Stimulated activated CD8-positive, alpha-beta memory T cell treated with anti-CD3 and anti-CD28 coated beads, Interleukin-2, amount 100 ng/mL, for 1 hour (primary cell): ENCODE measurements at places on chromosomes 7 and 10.

DNA sequence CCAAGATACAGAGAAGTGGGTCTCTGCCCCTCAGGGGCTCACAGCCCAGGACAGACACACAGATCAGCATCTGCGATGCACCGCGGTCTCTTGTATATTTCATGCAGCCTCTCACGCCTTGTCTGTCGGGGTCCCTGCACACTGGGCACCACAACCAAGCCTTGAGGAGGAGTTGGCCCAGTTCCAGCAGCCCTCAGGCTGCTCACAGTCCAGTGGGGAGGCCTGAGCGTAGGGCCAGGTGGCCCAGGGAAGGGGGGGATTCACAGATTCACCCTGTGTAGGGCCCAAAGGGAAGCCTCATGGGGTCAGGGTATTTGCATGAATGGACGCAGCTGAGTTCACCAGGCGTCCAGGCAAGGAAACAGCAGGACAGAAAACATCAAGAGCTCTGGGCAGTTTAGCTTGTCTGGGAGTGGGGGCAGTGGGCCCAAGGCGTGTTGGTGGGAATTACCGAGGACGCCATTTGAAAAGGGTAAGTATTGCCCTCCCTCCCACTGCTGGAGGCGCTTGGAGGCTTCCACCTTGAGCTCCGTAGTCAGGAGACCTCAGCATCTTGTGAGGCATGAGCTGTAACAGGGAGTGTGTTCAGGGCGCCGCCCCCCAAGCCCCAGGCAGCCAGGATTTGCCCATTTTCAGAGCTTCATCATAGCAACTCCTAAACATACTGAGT, 129.1 kb upstream of the CHST15 start:
- no peak for DNase-seq

DNA sequence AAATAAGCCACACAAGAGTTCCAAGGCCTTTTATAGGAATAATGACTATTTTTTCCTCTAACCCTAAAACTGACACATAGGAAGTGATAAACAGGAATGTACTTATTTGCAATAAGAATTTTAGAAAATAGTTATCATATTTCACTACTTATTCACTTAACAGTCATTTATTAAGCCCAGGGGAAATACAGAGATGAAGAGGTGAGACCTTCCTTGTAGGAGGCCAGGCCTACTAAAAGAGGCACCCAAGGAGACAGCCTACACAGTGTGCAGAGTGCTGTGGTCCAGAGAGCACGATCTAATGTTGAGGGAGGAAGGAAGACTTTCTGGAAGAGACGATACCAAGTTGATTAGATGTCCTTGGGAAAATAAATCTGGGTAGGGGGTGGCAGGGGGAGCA, 45.0 kb upstream of the PPP1R3C start:
- DNase-seq, result no peak

- DNase-seq, result no peak
Observed at GRCh38 chr7:25485026-25485425, 256.7 kb upstream of the NPVF start.

DNA sequence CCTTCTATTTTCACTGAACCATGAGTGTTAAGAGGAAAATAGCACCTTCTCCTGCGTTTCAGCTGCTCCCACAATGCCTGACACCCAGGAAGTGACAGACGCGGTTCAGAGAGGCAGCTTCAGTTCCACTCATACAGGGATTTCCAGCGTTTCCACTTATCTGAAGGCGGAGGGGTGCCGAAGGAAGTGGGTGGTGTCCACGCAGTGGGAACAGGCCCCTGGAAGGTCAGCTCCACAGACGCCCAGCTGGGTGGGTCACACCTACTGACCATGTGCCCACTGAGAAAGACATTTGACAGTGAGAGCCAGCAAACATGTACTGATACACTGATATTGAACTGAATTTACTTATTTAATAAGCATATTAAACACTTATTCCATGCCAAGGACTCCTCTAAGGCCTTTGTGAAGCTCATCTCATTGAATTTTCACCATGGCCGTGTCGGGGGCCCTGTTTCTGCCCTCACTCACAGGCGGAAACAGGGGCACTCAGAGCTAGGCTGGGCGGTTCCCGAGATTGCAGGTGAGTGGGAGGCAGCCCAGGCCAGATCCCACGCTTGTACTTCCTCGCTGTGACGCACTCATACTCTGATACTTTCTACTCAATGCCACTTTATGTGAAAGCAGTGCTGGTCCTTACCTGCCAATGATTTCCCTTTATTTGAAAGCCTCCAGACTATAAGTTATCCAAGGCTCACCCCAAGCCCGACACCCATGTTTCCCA, 96.8 kb downstream of the TCERG1L start:
- no peak for DNase-seq

GRCh38 chr7:45219801-45220435, 62.3 kb downstream of the RAMP3 start:
- no peak for DNase-seq

DNA sequence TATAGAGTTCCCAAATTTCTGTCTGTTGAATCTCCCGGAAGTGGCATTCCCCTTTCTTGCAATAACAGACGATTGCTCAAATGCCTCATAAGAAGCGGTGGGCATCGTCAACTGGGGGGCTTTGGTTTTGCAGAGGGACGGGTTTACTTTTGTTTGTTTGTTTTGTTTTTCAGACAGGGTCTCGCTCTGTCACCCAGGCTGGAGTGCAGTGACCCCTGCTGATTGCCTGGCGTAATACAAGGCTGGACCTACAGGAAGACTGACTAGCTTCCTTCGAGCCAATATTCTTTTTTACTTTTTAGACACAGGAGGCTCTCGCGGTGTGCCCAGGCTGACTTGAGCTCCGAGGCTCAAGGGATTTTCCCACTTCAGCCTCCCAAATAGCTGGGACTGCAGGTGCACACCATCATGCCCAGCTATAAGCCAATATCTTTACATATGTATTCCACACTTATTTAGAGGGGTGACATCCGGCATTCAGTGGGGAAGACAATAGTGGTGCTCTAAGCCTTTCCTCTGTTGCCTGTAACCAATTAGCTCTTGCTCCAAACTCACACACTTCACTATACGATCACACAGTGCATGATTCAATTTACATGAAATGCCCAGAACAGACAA, 58.1 kb downstream of the FHIP2A start:
- no peak for DNase-seq

DNA sequence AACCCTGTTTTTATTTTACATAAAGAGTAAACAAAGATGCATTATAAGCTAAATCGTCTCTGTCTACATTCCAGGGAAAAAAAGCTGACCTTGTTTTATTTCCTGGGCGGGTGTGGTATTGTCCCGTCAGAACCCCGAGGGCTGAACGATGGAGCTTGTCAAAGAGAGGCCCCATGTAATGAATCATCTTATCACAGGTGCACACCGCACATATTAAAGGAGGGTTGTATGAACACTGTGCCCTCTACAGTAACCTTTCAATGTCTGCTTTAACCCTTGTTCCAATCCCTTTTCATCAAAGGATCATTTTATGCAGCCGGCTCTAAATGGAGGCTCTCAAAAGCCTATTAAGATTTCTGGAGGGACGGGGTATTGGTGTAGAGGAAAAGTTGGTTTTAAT, 158.5 kb upstream of the YAE1 start:
- DNase-seq, result no peak

DNA sequence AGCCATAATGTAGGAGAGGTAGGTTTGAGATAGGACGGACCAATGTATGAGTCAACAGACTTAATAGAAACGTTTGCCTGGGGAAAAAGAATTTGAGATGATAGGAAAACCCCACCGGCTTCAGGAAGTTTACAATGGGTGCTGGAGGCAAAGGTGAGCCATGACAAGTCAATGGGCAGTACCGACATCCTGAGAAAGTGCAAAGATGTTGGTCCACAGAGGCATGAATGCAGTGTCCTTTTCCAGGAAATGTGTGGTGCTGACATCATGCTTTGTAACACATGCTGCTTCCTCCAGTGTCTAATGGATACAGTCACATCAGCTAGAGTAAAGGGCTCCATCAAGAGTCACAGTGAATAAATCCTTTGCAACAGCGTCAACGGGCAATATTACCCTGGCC, 533.6 kb downstream of the INHBA start:
- no peak for DNase-seq

- no peak for DNase-seq
Observed at GRCh38 chr7:24842449-24843241, 85.4 kb upstream of the GSDME start.

DNA sequence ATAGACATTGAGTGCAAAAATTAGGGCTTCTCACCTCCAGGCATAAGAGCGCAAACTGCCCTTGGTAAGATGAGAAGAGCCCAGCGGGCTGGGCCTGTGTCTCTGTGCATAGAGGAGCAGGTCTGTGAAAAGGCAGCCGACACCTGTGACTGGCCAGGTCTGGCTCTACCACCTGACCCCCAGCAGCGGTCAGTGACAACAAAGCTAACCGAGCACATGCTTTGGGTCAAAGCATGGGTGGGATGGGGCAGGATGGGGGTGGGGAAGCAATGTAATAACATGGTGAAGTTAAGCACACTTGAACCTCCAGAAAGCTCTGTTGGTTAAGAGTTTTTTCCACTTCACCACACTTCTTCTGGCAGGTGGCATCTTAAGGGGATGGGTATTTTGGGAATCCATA, 29.3 kb downstream of the CYTH3 start:
- DNase-seq, result no peak

DNA sequence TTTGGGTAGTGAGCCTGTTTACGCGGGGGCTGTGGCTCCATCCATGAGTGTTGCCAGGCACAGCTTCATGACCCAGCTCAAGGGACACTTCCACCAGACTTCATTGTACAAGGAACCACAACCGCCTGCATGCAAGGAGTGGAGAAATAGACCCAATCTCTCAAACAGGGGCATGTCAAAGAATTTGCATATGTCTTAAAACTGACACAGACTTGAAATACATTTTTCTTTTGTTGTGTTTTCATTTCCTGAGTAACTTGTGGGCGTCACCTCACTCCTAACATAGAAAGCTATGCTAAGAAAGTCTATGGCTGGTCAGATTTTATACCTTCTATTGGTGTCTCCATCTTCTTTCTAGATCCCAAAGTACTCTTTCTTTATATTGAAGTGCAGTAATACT, 266.2 kb upstream of the RNF32 start:
- no peak for DNase-seq

GRCh38 chr7:115099906-115100305, 178.0 kb downstream of the MDFIC start:
- DNase-seq, result no peak
